ENCODE measurements at places on chromosomes 7 and 10. TPM values are rescaled to one million over a fixed set of nuclear protein-coding genes. Genes with fewer than 3 reads are reported as not detected.
A peak's percentile ranks its signal among the peaks of the same experiment; 100 is the strongest.

DNA sequence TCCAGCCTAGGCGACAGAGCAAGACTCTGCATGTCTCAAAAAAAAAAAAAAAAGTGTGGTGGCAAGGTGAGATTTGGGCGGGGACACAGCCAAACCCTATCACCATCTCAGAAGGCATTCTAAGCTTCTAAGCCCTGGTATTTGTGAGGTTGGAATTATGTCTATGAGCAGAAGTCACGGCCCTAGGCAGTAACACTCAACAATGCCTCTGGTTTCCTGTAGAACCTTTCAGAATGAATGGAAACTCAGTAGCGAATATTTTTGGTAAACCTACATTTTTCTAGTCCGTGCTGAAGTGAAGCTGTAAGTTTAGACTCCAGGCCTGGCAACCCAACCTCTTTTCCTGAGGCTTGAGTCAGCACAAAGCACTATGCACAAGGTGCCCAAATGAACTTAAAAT lies 88.3 kb downstream of the FAM107B start:
- no peak for DNase-seq

- DNase-seq: no peak
These were observed 120.4 kb upstream of the RAB11FIP2 start for GRCh38 chr10:118167056-118167700.

GRCh38 chr10:124593431-124593985 lies 131.9 kb downstream of the LHPP start:
- no peak for DNase-seq

GRCh38 chr7:221978-222715 lies 29.8 kb downstream of the FAM20C start:
- no peak for DNase-seq

- DNase-seq: no peak
These were observed 5.9 kb downstream of the TTYH3 start for GRCh38 chr7:2637505-2638223.

GRCh38 chr10:21521751-21522533 lies 3.5 kb downstream of the SKIDA1 start:
- no peak for DNase-seq

GRCh38 chr7:51242007-51242691 lies 74.5 kb downstream of the COBL start:
- no peak for DNase-seq

- no peak for DNase-seq
These were observed 23.7 kb upstream of the TIAL1 start for GRCh38 chr10:119620241-119621077.

DNA sequence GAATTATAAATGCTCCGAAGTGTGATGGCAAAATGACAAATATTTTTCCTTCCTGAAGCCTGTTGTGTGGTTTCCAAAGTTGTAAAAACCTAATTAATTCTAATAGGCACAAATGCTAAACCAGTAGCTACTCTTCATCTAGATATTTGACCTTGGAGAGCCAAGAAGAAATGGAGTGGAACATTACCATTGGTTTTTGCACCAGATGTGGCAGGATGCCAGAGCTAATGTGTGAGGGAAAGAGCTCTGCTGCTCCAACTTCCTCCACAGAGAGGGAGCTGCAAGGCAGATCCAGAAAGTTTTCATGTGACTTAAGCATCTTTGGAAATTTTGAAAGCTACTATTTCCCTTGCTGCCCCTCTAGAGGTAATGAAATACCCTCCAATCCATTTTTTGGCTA lies 65.1 kb upstream of the HPS1 start:
- DNase-seq: no peak

GRCh38 chr10:53177468-53177867 lies 404.9 kb upstream of the MBL2 start:
- DNase-seq: no peak

GRCh38 chr7:138935465-138936011 lies 45.7 kb downstream of the KIAA1549 start:
- DNase-seq: peak; percentile 39

DNA sequence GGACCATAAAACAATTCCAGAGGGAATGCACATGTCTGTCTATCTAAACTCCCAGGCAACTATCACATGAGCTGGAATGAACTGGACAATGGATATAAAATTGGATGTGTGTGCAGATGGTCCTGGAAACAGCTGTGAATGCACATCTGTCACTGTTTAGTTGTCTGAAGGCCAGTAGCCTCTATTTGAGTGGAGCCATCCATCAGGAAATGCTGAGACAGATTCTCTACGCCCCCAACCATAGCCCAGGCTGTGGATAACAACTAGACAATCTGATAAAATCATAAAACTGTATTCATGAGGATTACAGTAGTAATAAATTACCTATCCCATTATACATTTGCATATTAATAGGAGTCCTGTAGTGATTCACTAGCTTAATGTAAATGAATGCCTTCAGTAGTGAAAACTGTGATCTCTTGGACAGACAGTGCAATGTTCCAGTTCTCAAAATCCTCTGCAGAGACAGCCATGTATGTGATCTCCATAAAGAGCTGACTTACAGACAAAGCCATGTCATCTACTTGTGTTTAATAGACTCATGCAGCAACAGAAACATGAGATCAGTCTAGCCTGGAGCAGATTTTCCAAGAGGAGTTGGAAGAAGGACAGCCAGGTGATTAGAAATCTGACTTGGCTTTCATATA lies 907.6 kb downstream of the KCNMA1 start:
- DNase-seq: no peak

GRCh38 chr7:30694774-30695721 lies 12.8 kb upstream of the CRHR2 start:
- DNase-seq: no peak

- peak; percentile 13 for DNase-seq
These were observed 7.0 kb downstream of the ALOX5 start for GRCh38 chr10:45380903-45381620.

DNA sequence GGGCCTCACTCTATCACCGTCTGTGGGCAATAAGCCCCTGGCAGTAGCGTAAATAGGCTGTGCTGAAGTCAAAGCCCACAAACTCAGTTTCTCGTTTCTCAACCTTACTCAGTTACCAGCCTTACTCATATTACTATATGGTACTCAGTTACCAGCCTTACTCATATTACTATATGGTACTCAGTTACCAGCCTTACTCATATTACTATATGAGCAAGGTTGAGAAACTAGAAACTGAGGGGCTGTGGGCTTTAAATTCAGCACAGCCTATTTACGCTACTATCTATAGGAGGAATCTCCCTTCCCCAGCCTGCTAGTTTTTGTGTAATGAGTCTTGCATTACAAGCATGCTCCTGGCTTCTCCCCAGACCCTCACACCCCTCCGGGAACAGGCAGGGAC lies 35.4 kb downstream of the CCDC3 start:
- DNase-seq: no peak

- DNase-seq: no peak
These were observed 21.6 kb upstream of the FAM180A start for GRCh38 chr7:135770139-135770710.

DNA sequence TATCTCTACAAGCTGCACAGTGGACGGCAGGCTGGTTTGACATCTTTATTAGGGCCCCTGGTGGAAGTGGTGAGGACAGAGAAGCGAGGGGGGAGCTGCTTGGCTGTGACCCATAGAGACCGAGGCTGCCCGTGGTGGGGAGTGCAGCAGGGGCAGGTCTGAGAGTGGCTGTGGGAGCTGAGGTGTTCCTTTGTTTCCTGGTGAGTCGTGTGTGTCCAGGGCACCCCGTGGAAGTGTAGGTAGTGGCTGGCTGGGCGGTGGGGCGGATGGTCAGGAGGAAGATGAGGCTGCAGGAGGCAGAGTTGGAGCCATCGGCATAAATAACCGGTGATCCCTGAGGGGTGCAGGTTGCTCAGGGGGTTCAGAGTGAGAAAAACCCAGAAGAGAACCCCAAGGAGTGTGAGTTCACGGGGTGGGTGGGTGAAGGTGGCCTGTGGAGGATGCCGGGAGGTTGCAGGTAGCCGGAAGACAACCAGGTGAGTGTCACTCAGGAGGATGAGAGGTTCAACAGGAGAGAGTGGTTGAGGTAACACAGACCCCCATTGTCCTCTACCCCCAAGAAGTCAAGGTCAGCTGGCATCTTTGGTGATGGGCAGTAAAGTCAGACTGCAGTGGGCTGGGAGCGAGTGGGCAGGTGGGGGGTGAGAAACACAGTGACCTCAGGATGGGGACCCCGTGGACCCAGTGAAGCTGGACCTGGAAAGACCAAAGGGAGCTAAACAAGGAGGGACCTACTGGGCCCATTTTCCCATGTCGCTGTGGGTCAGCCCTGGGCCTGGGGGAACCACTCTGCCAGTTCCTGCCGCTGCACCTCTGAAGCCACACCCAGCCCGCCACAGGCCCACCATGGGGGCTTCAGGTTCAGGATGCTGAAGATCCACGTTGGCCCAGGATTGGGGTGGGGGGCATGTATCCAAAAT lies 7.8 kb downstream of the ATP6V0E2 start:
- DNase-seq: no peak

DNA sequence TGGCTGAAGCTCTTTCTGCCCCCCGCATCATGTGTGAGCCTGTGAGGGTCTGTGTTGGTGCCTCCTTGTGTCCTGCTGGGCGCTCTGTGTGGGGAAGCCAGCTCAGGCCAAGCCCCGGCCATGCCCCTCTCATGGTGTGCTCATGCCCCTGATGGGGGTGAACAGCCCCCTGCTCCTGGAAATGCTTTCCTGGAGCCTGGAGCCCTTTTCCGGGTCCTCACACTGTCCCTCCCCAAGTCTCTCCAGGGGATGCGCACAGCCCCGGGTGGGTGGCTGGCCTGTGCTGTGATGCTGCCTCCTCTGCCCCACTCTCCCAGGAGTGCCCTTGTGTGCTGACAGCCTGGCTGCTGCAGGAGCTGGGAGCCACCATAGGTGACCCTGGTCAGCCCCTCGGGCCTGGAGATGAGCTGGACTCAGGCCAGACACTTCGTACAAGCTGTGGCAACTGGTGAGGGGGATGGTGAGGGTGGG lies 20.8 kb upstream of the ZNF862 start:
- no peak for DNase-seq

GRCh38 chr7:23474829-23475575 lies 4.7 kb upstream of the IGF2BP3 start:
- DNase-seq: no peak

- DNase-seq: no peak
These were observed 142.0 kb downstream of the NOC3L start for GRCh38 chr10:94220717-94221116.

GRCh38 chr10:71266147-71266917 lies 52.7 kb upstream of the SLC29A3 start:
- DNase-seq: no peak

DNA sequence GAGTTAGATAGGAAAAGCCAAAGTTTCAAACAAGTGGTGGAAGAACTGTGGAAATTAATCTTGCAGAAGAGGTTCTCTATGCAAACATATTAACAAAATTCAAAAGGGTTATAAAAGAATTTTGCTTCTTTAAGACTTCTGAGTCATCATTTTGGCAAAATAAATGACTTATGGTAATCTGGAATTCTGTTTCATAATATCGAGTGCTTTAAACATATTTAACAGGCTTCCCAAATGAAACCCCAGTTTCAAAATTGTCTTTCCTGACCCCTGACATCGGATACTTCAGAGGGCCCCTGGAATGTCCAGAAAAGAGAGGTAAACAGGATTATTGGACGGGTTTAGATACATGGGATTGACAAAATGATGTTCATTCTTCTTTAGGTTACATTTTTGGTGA lies 444.6 kb downstream of the HTR7 start:
- DNase-seq: no peak

DNA sequence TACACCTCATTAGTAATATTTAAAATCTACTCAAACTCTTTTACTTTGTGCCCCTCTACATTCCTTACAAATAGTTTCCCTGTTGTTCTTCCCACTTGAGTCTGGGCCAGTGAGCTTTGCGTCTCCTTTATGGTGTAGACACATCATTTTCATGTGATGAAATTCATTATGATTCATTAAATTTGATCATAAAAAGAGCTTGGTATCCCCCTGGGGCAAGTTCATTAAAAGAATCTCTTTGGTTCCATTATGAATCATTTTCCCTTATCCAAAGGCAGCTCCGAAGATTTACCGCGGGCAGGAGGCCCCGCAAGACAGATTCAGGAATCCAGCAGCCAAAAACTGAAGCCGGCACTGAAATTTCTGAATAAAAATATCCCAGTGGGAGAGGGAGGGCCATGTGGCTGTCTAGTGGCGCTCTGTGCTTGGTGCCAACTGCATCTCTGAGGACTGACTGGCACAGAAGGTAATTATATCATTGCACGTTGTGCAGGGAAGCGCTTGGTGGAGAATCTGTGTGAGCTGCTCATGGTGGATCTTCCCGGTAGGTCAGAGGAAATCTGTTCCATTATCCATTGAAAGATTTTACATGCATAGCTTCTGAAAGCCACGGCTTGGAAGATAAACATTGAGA lies 151.4 kb upstream of the PITRM1 start:
- no peak for DNase-seq

- no peak for DNase-seq
These were observed 220.5 kb upstream of the SEMA3D start for GRCh38 chr7:85407391-85407790.

- DNase-seq: peak; percentile 31
These were observed 995 bp upstream of the INPP5F start for GRCh38 chr10:119724593-119725516.

DNA sequence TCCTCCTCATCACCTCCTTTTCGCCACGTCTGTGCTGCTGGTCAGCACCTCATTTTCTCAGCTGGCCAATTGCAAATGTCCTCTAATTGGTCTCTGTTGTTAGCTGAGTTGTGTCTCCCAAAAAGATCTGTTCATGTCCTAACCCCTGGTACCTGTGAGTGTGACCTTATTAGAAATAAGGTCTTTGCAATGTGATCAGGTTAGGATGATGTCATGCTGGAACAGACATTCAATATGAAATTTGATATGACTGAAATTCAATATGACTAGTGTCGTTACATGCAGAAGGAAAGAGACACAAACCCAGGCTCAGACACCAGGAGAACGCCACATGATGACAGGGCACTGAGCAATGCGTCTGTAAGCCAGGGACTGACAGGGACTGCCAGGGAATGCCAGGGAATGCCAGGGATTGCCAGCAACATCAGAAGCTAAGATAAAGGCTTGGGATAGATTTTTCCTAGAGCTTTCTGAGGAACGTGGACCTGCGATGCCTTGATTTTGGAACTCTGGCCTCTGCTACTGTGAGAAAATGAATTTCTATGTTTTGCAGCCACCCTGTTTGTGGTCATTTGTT lies 77.5 kb upstream of the CXCL12 start:
- no peak for DNase-seq

GRCh38 chr10:35598379-35598778 lies 6.8 kb upstream of the GJD4 start:
- no peak for DNase-seq

The ADCYAP1R1 gene
- not detected for total RNA-seq

The PIP gene
- not detected for total RNA-seq

The MINDY4 gene
- 3.8 TPM for total RNA-seq

The GBX1 gene
- not detected for total RNA-seq

The PANK1 gene
- total RNA-seq: 5.8 TPM

The CYCS gene
- total RNA-seq: 48.9 TPM

The HMX2 gene
- total RNA-seq: not detected

The RASSF4 gene
- total RNA-seq: 14.5 TPM

The CNPY1 gene
- not detected for total RNA-seq

The BICC1 gene
- total RNA-seq: 150 TPM

The CTAGE8 gene
- total RNA-seq: 9.5 TPM

The KLF14 gene
- total RNA-seq: 0.14 TPM

The C10orf105 gene
- total RNA-seq: not detected

The RBP4 gene
- 2.7 TPM for total RNA-seq

The CPXM2 gene
- total RNA-seq: 1.9 TPM

The EPO gene
- total RNA-seq: not detected

The ANXA8 gene
- 1.4 TPM for total RNA-seq

The MSMB gene
- total RNA-seq: not detected

The GPR26 gene
- not detected for total RNA-seq
